ENCODE measurements at places on chromosomes 7 and 10. TPM values are rescaled to one million over a fixed set of nuclear protein-coding genes. Genes with fewer than 3 reads are reported as not detected.

Gene LGI1
- not detected for polyA plus RNA-seq

DNA sequence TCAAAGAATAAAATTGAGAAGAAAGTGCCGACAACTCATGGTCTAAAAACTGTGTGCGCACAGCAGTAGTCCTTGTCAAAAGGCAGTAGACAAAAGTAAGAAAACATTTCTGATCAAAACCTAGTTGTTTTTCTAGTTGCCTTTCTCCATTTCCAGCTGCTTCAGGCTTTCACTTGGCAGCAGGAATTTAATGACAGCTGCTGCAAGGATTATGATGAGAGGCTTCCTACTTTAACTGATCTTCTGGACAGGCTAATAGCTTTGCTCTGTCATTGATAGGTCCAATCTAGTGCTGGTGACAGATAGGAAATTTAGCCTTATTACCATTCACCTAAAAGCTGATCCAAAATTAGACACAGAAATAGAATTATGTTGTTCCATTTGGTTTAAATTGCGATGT is 110.7 kb upstream of the SEMA3C start:
- no peak for DNase-seq

DNA sequence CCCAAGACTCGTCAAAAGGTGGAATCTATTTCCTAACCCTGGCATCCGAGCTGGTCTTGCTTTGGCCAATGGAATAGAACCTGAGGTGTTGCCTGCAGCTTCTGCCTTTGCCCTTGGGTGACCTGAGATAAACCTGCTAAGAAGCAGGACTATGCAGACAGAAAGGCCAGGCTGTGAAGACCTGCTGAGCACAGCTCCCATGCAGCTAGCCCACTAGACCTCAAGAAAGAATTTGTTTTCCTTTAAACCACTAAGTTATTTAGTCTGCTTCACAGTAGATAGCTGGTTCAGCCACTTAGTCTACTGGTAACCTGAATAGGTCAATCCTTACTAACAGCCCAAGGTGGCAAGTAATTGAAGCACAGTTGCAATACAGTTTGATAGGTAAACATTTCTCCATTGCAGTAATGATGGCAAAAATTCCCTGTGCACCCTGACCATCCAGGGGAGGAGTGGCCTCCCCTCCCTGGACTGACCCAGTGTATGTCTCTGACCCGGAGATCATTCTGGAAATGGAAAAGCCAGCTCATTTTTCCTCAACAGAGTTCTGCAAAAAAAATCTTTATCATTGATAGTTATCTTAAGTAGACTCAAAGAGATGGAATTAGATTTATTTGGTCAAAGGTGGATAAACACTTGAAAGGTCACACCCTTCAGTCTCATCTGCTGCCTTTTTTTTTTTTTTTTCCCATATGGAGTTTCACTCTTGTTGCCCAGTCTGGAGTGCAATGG is 20.0 kb downstream of the TNS3 start:
- DNase-seq = no peak

DNA sequence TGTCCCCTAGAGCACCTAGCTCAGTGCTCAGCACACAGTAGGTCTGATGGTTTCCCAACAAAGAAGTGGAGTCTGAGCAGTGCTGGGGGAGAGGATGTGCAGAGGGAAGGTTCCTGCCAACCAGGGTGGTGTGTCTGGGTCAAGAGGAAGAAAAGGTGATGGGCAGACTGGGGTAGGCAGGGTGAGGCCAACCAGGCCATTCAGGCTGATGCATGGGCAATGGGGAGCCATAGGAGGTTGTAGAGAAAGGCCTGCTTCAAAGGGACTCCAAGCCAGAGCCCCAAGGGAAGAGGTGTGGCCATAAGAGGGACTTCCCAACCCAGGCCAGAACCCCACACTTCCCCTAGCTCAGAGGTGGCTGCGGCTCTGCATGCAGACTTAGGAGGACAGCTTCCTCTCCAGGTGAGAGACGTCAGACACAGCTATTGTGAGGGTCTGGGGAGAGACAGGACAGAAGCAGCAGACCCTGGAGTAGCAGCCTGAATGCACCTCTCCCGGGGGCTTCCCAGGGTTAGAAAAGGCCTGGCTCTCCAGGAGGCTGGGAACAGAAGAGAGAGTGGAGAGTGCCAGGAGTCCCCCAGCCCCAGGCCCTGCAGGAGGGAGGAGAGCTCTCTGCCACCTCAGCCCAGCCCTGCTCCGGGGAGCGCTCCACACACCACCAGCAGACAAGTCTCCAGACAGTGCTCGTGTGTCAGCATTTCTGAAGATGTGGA is 87.4 kb upstream of the ZMIZ1 start:
- no peak for DNase-seq

- no peak for DNase-seq
Measured at GRCh38 chr10:103111918-103112877, 80.9 kb downstream of the NT5C2 start.

DNA sequence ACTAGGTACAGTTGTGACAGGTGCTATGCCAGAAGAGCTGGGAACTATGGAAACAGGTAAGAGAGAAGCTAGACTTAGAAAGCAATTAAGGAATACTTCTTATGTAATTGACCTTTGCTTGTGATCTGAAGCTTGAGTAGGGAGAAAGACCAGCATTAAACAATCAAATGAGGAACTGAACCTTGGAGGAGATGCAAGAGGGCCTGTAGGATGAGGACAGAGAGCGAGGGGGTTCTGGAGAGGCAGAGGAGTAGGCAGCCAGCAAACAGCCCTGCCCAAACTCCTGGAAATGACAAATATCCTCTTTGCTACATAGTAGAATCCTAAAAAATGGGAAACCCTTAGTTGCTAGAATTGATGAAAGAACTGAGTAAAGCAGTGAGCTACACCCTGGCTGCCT is 41.6 kb upstream of the FAM204A start:
- no peak for DNase-seq

DNA sequence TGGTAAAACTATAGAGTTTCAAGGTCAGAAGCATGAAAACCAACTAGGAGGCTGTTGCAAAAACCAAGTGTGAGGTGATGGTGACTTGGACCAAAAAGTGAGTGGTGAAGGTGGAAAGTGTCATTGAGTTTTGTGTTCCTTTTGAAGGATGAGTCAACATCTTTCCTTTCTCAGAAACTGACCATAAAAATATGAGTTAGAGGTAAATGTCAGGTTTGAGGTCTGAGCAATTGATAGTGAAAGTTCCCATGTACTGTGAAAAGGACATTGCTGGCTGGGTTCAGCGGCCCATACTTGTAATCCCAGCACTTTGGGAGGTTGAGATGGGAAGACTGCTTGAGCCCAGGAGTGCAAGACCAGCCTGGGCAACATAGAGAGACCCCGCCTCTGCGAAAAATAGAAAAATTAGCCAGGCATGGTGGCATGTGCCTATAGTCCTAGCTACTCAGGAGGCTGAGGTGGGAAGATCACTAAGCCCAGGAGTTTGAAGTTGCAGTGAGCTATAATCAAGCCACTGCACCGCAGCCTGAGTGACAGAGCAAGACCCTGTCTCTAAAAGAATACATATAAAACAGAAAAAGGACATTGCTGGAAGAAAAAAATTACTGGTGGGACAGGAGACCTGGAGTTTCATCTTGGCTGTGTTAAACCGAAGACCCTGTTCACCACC is 89.3 kb upstream of the ARID5B start:
- no peak for DNase-seq

DNA sequence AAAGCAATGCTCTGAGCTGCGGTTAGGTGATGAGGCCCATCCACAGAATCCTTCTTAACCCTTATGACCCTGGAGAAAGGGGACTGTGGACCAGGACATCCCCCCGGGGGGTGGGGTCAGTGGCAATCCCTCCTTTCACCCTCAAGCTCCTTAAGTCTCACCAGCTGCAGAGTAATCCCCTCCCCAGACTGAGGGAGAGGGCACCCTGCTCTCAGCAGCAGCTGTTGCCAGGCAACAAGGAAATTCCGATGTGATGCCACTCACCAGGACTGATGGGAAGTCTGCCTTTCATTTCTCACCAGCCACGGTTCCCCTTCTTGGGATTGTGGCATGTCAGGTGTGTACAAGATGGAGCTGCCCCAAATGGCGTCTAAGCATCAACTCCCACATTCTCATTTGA is 129.6 kb downstream of the DOCK1 start:
- DNase-seq = no peak

GRCh38 chr7:1710936-1711335 is 40.9 kb downstream of the ELFN1 start:
- no peak for DNase-seq
